H54 (cell line): ENCODE measurements at places on chromosomes 11 and 22.

GRCh38 chr11:16807306-16807705 is 68.9 kb downstream of the C11orf58 start:
- no peak for DNase-seq

DNA sequence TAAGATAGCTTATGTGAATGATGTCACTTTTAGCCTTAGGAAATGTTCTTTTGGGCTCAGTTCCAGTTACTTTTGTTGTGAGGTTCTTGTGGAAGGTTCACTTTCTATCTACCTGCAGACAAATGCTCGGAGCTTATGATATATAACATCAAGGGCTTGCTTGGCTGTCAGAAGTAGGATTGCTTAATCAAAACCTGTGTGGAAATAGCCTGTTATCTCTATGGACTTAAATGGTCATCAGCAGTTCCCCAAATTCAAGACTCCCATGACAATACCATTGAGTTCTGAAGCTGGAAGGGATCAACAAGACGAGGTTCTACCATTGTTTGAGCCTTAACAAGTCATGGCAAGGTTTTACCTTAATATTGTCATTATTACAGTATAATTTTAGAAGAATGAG is 43.8 kb downstream of the FLI1 start:
- no peak for DNase-seq

DNA sequence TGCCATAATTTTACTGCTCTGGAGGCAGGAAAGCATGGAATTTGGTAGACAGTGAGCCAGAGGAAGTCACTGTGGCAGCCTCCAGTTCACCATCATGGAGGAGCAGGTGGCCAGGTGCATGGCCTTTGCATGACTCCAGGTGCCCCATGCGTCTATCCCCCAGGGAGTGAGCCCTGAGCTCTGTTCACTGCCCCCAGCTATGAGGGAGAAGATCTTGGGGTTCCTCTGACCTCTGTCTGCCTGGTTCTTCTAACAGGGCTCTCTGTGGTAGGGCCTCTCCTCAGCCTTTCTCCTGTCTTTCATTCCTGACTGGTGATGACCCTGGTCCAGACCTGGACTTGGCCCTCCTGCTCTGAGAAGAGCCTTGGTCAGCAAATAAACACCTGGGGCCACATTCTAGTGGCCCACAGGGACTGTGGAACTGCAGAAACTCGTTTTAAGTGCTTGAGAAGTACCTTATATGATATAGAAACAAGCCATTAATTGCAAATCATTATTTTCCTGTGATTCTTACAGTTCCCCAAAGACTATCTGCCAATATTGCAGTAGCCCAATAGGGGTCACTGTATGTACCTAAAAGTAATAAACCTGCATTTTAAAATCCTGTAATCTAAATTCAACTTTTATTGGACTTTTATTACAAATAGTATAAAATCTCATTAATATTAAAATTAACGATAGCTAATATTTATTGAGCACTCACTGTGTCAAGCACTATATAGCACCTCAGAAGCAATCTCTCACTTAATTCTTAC is 120.0 kb upstream of the SYT13 start:
- DNase-seq = no peak

GRCh38 chr11:28727254-28727653 is 619.1 kb downstream of the METTL15 start:
- DNase-seq = no peak

GRCh38 chr22:44616882-44617655 is 84.9 kb upstream of the PRR5 start:
- no peak for DNase-seq

DNA sequence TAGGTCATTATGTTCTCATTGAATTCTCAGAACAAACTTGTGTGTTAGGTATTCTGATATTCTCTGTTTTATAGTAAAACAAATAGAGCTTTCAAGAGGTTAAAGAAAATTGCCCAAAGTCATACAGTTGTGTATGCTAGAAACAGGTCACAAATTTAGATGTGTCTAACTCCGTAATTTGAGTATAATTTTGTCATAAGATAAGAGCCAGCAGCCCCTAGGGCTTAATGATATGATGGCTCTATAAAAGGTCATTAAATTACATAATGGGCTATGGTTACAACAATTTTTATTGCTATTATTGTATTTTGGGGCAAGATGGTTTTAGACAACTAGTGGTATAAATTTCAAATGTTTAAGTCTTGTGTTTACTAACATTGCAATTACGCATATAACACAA is 701.9 kb downstream of the LUZP2 start:
- no peak for DNase-seq
